Anterior cingulate cortex (tissue), 58 donors: ENCODE measurements at places on chromosomes 5 and 9.

DNA sequence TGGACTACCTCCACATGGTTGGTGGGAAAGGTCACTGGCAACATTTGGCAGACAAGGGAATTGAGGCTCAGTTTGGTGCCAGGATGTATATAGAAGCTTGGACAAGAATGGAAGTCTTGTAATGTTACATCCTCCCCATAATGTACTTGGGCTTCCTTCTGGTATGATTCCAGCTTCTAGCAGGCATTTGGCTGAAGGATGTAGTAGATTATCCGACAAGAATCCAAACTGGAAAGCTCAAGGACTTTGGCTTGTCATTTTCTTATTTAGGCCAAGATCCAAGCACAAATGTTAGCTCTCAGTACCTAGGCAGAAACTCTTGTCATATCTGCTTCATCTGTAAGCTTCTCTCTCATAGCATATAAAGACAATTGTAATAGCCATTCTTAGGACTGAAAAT lies 209.1 kb downstream of the MAPKAP1 start:
- DNase-seq, result no peak

DNA sequence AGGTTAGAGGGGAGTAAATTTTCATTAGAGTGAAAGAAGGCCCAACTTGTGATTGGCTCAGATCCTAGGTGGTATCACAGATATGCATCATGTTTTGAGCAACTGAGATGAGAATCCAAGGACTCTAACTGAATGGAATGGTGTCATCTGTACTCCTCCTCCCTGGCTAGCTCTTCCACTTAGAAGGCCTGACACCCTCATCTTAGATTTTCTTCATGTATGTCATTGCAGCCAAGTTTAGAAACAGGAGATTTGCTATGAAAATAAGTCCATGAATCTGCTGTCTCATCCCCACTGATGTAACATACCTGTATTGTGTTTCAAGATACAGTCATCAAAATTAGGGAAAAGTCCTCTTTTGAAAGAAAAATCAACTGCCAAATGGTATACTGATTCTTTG lies 54.4 kb downstream of the ITGA1 start:
- DNase-seq, result no peak

DNA sequence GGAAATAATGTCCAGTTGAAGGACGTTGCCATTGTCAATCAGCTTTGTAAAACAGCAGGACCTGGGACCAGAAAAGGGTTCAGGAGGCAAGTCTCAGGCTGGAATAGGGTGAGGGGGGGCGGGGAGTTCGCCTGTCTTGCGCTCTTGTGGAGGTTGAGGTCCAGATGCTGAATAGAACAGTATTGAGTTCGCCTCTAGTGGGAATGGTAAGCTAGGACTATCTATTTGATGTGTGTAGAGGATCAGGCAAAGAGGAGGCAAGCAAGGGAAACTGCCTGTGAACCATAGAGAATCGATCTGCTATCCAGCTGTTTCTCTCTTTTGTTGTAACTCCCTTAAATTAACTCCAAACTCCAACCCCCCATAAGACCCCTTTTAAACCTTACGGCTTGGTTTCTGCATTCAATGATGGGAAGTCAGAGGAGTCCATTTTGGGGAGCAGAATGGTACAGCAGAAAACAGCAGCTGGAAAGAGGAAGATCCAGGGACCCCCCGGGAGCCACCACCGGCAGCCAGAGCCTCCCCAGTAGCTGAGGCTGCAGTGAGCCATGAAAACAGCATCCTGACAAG lies 133.7 kb downstream of the SLC28A3 start:
- DNase-seq, result no peak

DNA sequence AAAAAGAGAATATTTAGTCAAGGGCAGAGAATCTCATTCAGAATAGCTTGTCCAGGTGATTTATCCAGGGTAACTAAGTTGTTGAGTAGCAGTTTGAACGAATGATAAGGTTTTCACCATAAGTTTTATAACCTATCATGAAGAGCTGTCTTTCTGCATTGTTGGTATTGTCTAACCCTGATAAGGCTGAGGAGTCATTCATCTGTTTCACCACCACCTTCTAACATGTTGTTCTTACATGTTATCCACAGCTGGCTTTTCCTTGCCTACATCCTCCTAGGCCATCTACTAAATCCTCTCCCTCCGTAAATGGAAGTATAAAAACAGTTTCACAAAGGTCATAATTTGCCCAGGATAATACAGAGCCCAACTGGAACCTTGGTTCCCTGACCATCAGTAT lies 24.1 kb downstream of the ZNF462 start:
- DNase-seq, result no peak

DNA sequence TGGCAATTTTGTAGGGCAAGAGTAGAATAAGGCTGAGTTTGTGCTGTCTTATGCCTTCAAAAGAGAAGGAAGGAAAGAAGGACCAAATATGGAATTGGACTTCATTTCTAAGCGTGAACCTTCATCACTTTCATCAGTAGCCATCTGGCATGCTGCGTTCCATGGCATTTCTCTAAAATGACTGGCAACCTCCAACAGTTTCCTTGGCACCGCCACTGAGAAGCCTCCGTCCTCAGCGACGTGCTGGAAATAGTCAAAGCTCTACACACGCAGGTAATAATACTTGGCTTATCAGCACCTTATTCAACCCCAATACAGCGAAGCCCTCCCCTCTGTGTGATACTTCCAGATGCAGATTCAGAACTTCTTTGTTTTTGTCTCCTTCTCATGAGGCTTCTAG lies 169.7 kb upstream of the CD180 start:
- DNase-seq, result no peak

DNA sequence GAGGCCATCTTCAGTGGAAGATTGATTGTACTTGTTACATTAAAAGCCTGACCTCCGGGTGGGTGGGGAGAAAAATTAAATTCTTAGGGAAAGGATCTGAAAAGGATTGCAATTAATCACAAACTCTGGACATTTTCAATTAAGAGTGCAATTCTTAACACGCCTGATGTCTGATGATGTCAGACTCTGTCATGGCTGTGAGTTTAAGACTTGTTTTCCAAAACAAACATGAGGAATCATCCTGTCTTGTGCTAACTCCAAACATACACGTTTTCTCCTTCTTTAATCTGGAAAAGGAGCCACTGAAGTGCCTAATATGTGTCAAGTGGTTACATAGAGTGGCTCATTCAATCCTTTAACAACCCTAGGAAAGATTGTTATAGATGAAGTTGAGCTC lies 60.4 kb upstream of the SMIM23 start:
- no peak for DNase-seq

DNA sequence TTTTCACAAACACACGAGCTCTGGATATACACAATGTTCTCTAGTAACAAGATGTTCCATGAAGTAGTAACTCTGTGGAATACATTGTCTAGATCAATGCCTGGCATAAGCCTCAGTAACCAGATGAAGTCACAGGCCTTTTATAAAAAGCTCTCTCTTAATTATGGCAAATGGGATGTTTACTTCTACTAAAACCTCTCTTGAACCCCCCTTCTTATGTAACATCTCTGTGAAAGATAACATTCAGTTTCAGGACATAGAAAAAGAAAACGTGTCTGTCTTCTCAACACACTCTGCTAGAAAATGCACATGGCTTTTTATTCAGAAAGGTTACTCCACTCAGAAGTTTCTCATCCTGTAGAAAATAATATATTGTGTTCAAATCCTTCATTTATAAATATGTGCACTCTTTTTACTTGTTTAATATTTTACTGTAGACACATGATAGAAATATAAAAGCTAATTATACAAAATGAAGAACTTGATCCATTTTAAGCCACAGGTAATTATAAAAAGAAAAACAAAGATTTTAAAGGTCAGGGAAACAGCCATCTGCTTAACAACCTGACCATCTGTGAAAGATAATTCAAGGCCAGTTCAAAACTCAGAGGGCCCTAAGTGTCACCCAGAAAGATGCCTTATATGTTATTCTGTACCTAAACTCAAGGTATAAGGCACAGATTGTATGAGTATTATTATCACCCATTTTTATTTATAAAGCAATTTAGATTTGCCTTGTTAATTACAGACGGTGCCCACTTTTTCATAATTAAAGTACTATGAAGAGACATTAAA lies 812.0 kb downstream of the CDH18 start:
- no peak for DNase-seq

GRCh38 chr5:173691931-173692330 lies 75.5 kb upstream of the BOD1 start:
- no peak for DNase-seq

DNA sequence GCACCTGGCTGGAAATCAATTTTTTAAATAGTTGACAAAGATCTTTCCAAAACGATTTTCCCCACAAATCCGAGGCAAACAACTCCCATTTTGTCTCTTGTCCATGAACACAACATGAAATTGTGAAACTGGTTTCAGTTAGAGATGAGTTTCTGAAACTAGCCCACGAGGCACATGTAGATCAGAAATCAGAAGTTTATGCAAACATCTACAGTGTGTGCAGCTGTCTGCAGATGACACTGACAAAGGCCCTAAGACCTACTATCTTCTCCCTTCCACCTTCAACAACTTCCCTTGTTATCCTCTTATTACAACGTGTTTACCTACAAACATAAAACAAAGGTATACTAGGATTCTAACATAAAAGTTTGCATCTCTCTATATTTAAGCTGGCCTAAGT lies 183.3 kb downstream of the DIRAS2 start:
- no peak for DNase-seq

DNA sequence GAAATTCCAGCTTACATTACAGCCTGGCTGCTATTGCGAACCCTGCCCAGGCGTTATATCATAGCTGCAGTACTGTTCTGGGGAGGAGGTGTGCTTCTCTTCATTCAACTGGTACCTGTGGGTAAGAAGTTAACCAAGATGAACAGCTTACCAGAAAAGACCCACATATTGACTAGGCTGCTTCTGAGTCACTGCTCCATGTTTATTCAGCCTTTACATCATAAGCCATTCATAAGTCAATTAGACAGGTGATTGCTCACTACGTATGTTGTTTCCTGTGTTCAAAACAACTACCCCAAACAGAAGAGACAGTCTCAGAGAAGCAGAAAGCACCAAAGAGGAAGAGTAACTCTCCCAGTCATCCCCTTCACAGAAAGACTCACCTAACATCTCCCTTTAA lies 34.7 kb upstream of the SLC22A5 start:
- no peak for DNase-seq

DNA sequence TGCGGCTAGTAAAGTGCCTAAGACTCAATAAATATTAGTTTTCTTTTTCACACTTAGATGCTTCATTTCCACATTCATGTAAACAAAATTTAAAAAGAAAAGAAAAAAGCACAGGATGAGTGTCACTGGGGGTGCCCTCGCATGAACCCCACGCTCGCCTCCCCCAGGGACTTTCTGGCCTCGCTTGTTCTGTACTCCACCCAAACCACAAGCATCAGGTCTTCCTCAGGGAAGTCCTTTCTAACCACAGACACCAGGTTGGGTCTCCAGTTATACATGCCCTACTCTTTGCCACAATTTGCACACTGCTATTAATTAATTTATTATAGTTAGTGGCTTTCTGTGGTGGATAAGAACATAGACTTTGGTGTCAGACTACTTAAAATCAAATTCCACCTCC lies 92.4 kb downstream of the RORB start:
- no peak for DNase-seq

DNA sequence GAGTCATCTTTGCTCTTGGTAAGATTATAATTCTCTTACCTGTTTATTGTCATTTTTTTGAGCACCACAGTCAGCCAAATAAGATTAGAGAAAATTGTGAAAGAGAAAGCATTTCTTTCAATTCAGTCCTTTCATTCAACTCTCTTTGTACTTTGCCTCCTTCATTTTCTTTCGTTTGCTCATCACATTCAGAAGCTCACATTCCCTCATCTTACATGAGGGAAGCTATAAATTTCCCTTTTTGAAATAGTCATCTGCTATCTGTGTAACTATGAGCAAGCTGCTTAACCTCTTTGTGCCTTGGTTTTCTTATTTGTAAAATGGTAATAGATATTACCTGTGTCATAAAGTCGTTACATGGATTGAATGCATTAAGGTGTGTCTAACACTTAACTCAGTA lies 41.4 kb downstream of the PAM start:
- DNase-seq, result no peak

- no peak for DNase-seq
Observed at GRCh38 chr5:137250421-137250820, 248.7 kb downstream of the SPOCK1 start.

DNA sequence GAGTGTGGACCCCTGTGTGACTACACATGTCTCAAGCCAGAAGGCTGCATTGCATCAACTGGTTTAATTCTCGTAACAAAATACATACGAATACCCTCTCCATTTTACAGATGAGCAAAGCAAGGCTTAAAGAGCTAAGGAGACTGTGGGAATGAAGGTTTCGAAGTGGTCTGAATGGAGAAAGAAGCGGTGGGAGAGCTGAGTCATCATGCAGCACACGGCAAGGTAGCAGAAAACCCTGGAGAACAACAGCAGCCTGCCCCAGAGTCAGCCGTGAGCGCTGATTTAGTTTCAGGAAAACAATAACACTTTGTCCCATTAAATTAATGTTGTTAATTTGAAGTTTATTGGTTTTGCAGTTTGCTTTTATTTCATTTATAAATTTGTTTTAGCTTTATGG lies 223.8 kb downstream of the HSPA4 start:
- DNase-seq, result no peak

GRCh38 chr9:19799784-19800183 lies 10.9 kb upstream of the SLC24A2 start:
- DNase-seq, result no peak

DNA sequence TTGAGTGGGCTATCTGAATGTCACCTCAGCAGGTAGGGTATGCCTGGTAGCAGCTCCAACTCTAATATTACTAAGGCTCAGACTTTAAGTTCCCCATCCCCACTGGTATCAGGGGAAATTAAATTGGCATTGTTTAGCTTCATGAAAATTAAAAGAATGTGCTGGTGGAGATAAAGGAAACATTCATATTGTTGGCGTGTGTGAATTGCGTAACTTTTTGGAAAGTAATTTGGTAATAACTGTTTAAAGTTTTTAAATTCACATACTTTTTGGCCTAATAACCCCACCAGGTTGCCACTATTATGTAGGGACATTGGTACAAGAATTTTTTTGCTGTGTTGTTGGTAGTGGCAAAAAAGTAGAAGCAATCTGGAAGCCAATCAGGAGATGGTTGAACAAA lies 29.4 kb downstream of the TNPO1 start:
- DNase-seq, result no peak

DNA sequence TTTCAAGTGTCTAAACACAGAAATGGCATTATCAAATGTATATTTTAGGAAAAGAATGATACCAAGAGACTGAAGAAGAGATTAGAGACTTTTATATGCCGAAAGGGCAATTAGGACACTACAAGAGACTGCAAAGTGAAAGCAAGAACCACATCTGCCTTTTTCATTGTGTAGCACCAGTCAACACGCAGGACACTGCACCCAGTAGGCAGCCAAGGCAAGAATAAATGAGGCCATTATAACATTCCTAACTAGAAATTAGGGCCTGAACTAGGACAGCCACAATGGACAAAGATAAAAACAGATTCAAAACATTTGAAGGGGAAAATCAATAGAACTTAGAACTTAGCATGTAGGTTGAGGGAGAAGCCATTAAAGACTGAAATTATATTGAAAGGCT lies 10.8 kb downstream of the CETN3 start:
- DNase-seq, result no peak
